ENCODE measurements at places on chromosomes 2 and 18. TPM values are rescaled to one million over a fixed set of nuclear protein-coding genes. Genes with fewer than 3 reads are reported as not detected.

- no peaks in the 10 kb centered on the region for H3K4me1 ChIP-seq
- no peak overlapping the region for H3K27ac ChIP-seq
- no peak overlapping the region for H3K4me3 ChIP-seq
- H3K27me3 ChIP-seq = no peaks in the 10 kb centered on the region
These were observed 201.2 kb downstream of the NBAS start for GRCh38 chr2:15359716-15360531.

- H3K27ac ChIP-seq = no peak overlapping the region
- H3K36me3 ChIP-seq = no peaks in the 10 kb centered on the region
- H3K27me3 ChIP-seq = no peaks in the 10 kb centered on the region
- no peaks in the 10 kb centered on the region for H3K4me1 ChIP-seq
- DNase-seq = no peak
These were observed 88.1 kb upstream of the ASAP2 start for GRCh38 chr2:9118383-9118960.

GRCh38 chr2:37730037-37730818, 58.8 kb upstream of the CDC42EP3 start:
- no peaks in the 10 kb centered on the region for H3K4me1 ChIP-seq
- no peaks in the 10 kb centered on the region for H3K27me3 ChIP-seq
- H3K4me3 ChIP-seq = no peak overlapping the region
- H3K27ac ChIP-seq = no peak overlapping the region
- no peaks in the 10 kb centered on the region for H3K36me3 ChIP-seq
- no peak for DNase-seq

- no peak for DNase-seq
- no peaks in the 10 kb centered on the region for H3K36me3 ChIP-seq
- H3K27ac ChIP-seq = no peak overlapping the region
These were observed 330.2 kb downstream of the DSC3 start for GRCh38 chr18:30712383-30712782.

Gene CDK5R2
- total RNA-seq = not detected

Gene RBM43
- 2.8 TPM for total RNA-seq

DNA sequence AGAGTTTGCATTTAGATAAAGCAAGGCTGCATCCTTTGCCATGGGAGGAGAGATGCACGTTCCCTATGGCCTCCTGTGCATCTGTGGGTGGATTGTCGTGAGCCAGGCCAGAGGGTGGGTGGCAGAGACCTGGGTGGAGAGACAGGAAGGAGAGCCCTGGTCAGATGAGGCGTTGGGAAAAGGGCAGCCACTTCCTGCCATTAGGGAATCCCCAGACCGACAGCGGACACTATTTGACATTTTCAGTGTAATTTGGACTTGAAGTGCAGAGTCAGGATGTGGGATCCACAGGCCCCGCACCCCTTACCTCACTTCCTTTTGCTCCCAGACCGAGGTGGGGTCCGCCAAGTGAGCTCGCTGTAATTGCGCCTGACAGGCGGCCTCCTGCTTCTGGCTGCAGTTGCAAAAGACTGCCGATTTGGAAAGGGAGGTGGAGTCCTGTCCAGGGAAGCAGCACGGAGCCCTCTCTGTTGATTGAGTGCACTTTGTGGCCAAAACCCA, 150.0 kb downstream of the DYSF start:
- H3K4me1 ChIP-seq = no peaks in the 10 kb centered on the region
- no peak overlapping the region for H3K4me3 ChIP-seq
- H3K27ac ChIP-seq = no peak overlapping the region
- H3K36me3 ChIP-seq = no peaks in the 10 kb centered on the region

DNA sequence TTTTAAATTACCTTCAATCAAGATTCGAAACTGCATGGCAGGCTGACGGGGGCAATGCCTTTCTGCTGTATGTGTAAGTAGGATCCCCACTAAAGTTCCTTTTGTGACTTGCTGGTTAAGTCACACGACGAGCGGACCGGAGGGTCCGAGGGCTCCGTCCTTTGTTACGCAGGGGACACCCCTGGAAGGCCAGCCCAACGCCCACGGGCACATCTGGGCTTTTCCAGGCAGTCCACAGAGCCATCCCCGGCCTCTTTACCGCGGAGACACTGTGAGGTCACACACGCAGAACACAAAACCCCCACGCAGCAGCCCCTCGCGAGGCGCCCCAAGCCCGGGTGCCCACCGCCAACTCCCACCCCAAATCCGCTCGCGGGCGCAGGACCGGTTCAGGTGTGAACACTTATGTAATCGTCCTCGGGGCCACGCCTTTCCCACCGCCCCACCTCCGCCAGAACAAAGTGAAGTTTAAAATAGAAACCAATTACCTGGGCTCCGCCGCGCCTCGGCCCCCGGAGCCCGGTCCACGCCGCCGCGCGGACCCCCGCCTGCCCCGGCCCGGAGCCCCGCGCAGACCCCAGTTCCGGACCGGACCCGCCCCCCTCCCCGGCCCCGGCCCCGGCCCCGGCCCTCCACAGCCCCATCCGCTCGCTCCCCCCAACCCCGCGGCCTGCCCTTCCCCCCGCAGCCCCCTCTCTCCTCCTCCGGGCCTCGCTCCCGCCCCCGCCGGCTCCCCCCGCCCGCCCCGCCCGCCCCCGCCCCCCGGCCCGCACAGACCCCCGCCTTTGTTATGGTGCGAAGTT, 4.2 kb downstream of the ZNF516 start:
- DNase-seq = peak; percentile 33
- peaks cover 7% of the 10 kb centered on the region for H3K4me1 ChIP-seq
- H3K27ac ChIP-seq = no peak overlapping the region
- H3K4me3 ChIP-seq = peak overlapping the region; percentile 52
- H3K36me3 ChIP-seq = no peaks in the 10 kb centered on the region

DNA sequence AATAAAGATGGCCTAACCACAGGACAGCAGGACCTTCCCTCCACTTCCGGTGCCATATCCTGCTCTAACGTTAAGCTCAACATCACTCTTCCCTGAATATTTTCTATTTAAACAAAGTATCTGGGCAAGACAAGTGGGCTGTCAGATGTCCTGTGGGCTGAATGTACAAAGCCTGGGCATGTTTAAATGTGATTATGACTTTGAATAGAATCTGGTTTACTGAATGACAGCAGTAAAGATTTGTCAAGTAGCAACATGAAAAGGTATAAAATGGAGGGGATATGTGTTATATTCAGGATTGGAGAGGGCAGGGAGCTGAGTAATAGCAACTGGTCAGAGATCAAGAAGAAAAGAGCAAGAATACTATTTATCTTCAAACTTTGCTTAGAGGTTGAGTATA, 540.9 kb downstream of the NRXN1 start:
- no peaks in the 10 kb centered on the region for H3K27me3 ChIP-seq
- DNase-seq = no peak
- H3K4me3 ChIP-seq = no peak overlapping the region
- no peaks in the 10 kb centered on the region for H3K4me1 ChIP-seq
- H3K36me3 ChIP-seq = no peaks in the 10 kb centered on the region
- no peak overlapping the region for H3K27ac ChIP-seq

DNA sequence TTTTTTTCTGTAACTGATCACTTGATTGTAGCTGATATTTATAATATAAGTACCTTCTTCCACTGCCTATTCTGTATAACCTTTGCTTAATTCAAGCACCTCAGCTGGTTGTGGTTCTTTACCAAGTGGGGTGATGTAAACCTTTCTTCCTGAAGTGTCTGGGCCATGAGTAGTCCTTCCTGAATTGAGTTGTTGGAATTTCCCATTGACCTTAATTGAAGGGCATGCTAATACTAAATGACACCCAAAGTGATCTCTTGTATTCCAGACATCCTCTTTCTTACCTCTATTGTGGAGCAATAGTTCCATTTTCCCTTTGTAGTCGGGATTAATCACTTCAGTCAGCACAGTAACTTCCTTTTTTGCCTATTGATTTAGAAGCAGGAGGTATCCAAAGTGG, 1496.8 kb upstream of the CELF4 start:
- no peaks in the 10 kb centered on the region for H3K4me1 ChIP-seq
- no peak overlapping the region for H3K27ac ChIP-seq
- no peak for DNase-seq
- H3K36me3 ChIP-seq = no peaks in the 10 kb centered on the region

DNA sequence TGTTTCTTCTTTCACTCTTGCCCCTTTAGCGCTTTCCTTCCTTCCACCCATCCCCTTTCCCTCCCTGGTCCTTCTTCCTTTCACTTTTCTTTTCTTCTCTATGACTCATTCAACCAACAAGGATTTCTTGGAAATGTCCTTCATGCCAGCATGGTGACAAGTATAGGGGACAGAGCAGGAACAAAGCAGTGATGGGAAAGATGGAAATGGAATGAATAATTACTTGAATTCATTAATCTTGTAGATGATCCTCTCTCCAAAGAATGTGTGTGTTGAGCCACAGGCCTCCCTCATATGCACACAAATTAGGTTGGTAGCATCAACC, 1.5 kb downstream of the VAMP5 start:
- DNase-seq = no peak
- no peaks in the 10 kb centered on the region for H3K27me3 ChIP-seq
- no peak overlapping the region for H3K4me3 ChIP-seq
- peaks cover 4% of the 10 kb centered on the region for H3K36me3 ChIP-seq
- peaks cover 38% of the 10 kb centered on the region for H3K4me1 ChIP-seq
- H3K27ac ChIP-seq = no peak overlapping the region

- H3K4me3 ChIP-seq = no peak overlapping the region
- no peaks in the 10 kb centered on the region for H3K36me3 ChIP-seq
- no peaks in the 10 kb centered on the region for H3K27me3 ChIP-seq
- H3K27ac ChIP-seq = no peak overlapping the region
- no peak for DNase-seq
These were observed 279.2 kb downstream of the CTNNA2 start for GRCh38 chr2:79792090-79792489.

GRCh38 chr2:173491418-173491817, 136.7 kb downstream of the CDCA7 start:
- H3K27me3 ChIP-seq = no peaks in the 10 kb centered on the region
- H3K4me1 ChIP-seq = no peaks in the 10 kb centered on the region
- H3K4me3 ChIP-seq = no peak overlapping the region
- no peaks in the 10 kb centered on the region for H3K36me3 ChIP-seq

Gene PROKR1
- not detected for total RNA-seq

Gene MPP4
- not detected for total RNA-seq

- no peak overlapping the region for H3K27ac ChIP-seq
- no peaks in the 10 kb centered on the region for H3K36me3 ChIP-seq
- H3K4me1 ChIP-seq = no peaks in the 10 kb centered on the region
- no peaks in the 10 kb centered on the region for H3K27me3 ChIP-seq
These were observed 83.6 kb downstream of the ATAD2B start for GRCh38 chr2:23843051-23843976.

DNA sequence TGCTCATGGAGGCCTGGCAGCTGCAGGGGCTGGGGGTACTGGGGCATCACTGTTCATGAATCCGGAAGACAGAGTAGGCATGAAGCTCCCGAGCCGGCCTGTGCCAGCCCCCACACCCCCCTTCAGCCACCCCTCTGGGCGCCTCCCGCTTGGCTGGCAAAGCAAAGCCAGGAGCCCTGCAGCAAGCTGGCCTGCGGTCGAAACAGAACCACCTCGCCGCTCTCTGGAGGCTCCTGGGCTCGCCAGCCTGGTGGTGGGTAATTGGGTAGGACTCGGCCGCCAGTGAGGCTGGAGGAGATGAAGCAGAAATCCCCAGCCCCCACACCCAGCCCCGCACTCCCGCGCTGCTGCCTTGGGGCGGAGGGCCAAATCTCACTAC, 70.9 kb upstream of the GPC1 start:
- H3K27ac ChIP-seq = no peak overlapping the region
- H3K4me1 ChIP-seq = no peaks in the 10 kb centered on the region
- DNase-seq = no peak

Gene NCL
- 1,673 TPM for total RNA-seq

Gene KLHL41
- 0.22 TPM for total RNA-seq

Gene ELOA2
- total RNA-seq = not detected

Gene CXCR4
- total RNA-seq = 106 TPM

Gene HS1BP3
- 9.3 TPM for total RNA-seq

GRCh38 chr2:109271920-109272319, 142.9 kb downstream of the SH3RF3 start:
- H3K4me3 ChIP-seq = no peak overlapping the region
- H3K4me1 ChIP-seq = no peaks in the 10 kb centered on the region
- H3K27me3 ChIP-seq = no peaks in the 10 kb centered on the region
- H3K36me3 ChIP-seq = no peaks in the 10 kb centered on the region

- no peak overlapping the region for H3K4me3 ChIP-seq
- H3K27me3 ChIP-seq = no peaks in the 10 kb centered on the region
- no peak for DNase-seq
- H3K36me3 ChIP-seq = no peaks in the 10 kb centered on the region
- no peak overlapping the region for H3K27ac ChIP-seq
These were observed 147.7 kb upstream of the SLC1A4 start for GRCh38 chr2:64841461-64841860.

- H3K36me3 ChIP-seq = no peaks in the 10 kb centered on the region
- no peaks in the 10 kb centered on the region for H3K27me3 ChIP-seq
- DNase-seq = no peak
- no peaks in the 10 kb centered on the region for H3K4me1 ChIP-seq
- H3K4me3 ChIP-seq = no peak overlapping the region
These were observed 55.3 kb downstream of the ABCA12 start for GRCh38 chr2:215083146-215083545.

Gene ABCG8
- not detected for total RNA-seq

DNA sequence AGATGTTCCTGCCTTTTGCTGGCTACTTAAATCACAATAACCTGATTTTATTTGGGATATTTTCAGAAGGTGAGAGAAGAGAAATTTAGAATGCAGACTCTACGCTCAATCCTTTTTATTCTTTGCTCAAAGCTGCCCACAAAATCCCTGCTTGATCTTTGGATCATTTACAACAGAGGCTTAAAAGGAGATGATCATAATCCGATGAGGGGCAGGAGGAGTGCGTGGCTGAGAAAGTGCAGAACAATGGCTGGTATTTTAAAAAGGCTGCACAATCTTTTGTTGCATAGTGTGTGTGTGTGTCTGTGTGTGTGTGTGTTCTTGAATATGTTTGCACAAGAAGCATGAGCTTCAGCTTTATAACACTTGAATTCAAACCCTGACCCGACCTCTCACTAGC, 256.3 kb upstream of the MYT1L start:
- no peak overlapping the region for H3K27ac ChIP-seq
- H3K4me1 ChIP-seq = no peaks in the 10 kb centered on the region
- H3K36me3 ChIP-seq = no peaks in the 10 kb centered on the region
- no peak for DNase-seq
- no peak overlapping the region for H3K4me3 ChIP-seq

GRCh38 chr2:131572175-131572574, 44.5 kb downstream of the CCDC74A start:
- no peak overlapping the region for H3K27ac ChIP-seq
- no peaks in the 10 kb centered on the region for H3K36me3 ChIP-seq
- no peaks in the 10 kb centered on the region for H3K27me3 ChIP-seq
- no peak for DNase-seq
- H3K4me3 ChIP-seq = no peak overlapping the region
- H3K4me1 ChIP-seq = no peaks in the 10 kb centered on the region

Gene VSNL1
- total RNA-seq = not detected

GRCh38 chr18:75201282-75202270, 7.4 kb downstream of the PTGR3 start:
- H3K36me3 ChIP-seq = no peaks in the 10 kb centered on the region
- H3K27ac ChIP-seq = no peak overlapping the region
- DNase-seq = no peak
- peaks cover 24% of the 10 kb centered on the region for H3K4me1 ChIP-seq
- H3K27me3 ChIP-seq = no peaks in the 10 kb centered on the region

Gene PPP3R1
- total RNA-seq = 85.0 TPM

Gene PRSS56
- not detected for total RNA-seq
